ENCODE measurements at places on chromosomes 1 and 21.

- DNase-seq, result no peak
Observed at GRCh38 chr1:35111106-35111505, 31.9 kb downstream of the ZMYM1 start.

GRCh38 chr21:41713495-41714281 lies 53.2 kb downstream of the RIPK4 start:
- DNase-seq, result no peak

GRCh38 chr1:22569269-22569668 lies 6.0 kb downstream of the EPHA8 start:
- DNase-seq, result no peak

DNA sequence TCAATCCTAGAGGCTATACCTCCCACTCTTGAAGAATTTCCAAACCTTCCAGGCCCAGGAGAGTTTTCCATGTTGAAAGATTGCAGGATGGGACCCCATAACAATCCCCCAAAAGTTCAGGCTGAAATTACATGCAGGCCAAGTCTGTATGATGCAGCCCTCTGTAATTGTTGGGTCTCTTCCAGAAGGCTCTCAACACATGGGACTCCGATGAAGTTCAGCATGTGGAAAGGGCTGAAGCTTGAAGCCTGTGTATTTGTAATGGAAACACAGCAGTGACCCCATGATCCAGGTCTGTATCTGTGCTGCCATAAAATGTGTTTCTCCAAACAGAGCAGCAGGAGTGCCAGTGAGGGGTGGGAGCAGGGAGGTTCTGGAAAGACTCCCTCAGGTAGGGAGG lies 202.5 kb upstream of the LYPLAL1 start:
- DNase-seq, result no peak

DNA sequence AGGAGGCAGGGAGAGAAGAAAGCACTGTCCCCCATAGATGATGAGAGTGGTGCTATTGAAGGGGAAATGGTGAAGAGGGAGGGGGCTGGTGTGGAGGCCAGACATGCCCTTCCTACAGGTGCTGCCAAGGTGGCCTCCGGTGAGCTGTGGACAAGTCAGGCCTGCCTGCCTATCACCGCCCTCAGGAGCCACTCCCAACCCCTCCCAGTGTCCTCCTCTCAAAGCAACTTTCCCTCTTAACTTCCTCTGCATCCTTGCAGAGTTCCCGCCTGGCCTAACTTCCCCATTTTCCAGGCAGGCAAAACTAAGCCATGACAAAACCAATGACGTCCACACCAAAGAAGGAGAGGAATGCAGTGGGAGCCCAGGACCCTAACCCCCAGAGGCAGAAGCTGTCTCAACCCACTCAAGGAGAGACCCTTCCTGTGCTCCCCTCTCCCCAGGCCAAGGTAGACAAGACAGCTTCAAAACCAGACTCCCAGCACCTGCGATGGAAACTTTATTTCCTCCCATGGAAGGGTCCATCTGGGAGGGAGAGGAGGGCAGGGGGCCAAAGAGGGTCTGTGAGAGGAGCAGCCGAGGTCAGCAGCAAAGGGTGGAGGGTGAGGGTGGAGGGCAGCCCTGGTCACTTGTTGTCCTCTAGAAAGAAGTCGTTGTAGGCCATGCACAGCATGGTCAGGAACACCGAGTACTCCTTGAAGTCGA lies 1.0 kb upstream of the S100A6 start:
- no peak for DNase-seq

- no peak for DNase-seq
Observed at GRCh38 chr1:30196457-30196856, 526.9 kb downstream of the MATN1 start.

DNA sequence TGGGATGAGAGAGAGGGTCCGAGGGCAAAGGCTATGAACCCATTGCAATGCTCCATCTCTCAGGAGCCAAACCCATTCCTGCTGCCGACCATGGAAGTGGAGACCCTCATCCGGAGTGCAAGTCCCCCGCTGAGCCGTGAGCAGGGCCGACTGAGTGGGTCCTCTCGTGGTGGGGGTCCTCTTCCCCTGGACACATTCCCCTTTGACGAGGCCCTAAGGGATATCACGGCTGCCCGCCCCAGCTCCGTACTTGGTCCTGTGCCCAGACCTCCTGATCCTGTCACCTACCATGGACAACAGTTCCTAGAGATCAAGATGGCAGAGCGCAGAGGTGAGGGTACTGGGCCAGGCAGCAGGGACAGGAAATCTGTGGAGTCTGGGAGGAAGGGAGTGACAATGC lies 11.0 kb downstream of the HYI start:
- DNase-seq, result no peak

DNA sequence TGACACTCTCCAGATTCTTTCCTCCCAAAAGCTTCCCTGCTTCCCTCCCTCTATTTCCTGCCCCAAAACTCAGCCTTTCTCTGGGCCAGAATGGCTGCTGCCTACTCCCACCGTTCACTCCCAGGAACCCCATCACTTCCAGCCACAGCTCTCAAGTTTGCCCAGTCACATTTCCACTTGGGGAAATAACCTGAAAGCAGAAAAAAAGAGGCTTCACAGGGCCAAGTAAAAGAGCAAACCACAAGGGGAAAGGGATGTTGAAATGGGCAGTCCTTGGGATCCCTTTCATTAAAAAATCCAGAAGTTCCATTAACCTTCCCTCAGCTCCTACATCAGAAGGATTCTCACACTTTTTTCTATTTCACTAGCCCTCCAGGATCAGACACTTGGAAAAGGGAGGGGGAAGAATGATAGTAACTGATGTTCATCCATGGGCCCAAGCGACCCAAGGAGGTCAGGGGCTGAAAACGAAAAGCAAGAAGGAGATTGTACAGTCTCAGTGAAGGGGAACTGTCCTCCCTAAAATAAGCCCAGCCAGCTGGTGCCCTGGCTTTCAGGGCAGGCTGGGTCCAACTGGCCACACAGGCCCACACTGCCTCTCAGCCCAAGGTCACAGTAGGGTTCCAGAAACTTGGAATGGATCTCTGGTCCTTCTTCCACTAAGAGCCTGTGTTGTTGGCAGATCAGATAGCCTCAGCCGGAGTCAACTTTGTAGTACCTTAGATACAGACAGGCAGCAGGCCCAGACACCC lies 49.7 kb downstream of the DMAP1 start:
- DNase-seq, result no peak

DNA sequence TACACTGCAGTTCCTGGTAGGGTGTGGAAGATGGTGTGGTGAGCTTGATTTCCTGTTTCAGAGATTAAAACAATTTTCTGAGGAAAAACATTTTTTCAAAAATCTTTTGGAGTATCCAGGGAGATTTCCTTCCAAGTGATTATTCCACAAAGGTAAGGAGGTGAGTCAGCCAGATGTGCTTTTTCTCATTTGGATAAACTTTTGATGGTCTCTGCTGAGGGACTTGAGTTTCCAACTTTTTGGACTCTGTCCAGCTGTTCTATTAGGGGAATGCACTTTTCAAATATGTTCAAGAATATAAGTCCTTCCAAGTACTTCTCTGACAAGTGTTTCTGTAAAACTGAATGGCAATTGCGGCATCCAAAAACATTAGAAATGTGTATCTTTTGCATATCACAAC lies 628.8 kb upstream of the ADAMTS5 start:
- DNase-seq, result no peak

DNA sequence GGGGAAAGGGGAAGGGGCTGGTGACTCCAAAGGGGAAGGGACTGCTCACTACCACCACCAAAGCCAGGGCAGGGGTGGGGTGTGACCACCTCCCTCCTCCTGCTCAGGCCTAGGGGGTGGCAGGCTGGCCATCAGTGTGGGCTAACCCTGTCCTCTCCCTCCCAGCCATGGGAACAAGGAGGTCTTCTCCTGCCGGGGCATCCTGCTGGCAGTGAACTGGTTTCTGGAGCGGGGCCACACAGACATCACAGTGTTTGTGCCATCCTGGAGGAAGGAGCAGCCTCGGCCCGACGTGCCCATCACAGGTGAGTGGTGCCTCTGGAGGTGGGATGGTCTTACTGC lies 5.7 kb downstream of the ZC3H12A start:
- no peak for DNase-seq

DNA sequence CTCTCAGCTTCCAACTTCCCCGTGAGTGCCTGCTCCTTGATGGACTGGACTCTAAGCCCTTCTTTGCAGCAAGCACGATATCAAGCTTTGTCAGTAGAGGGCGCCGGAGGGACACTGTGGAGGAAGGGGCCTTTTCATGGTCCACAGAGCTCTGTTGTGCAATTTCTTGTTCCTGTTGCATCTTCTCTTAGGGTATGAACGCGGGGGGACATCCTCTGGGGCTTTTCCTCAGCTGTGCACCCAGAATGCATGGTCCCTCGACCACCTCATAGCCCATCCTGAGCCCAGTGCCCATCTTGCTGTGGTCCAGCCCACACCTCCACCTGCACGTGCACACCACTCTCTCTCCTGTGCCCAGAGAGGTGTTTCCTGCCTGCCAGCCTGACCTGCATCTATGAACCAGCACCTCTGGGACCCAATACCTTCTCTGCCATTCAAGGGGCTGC lies 556.8 kb downstream of the PTPRU start:
- DNase-seq, result no peak

DNA sequence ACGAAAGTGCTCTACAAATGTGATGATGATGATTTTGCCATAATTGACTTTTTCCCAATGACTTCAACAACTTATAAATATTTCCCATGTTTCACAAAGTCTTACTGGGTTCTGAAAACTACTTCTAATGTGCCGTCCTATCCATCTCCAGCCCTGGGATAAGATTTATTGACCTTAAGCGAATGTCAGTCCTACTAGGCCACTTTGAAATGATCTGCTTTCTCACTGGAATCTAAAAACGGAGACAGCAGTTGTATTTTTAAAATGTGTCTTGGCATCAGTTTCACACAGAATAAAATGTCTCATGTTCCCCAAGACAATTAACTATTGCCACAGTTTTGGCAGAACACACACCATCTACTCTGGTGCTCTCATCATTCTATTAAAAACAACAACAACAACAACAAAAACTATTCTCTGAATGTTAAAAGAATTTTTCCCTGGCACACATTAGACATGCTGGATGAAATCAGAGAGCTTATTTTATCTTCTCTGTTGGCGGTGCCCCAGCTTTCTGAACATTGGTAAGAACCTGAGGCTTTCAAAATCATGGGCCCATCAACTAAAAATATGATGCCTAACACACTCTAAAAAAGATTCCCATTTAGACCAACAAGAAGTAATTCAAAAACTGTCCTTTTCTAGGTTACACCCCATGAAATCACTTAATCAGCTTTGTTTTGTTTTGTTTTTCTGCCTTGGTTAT lies 23.1 kb upstream of the DNASE2B start:
- no peak for DNase-seq

DNA sequence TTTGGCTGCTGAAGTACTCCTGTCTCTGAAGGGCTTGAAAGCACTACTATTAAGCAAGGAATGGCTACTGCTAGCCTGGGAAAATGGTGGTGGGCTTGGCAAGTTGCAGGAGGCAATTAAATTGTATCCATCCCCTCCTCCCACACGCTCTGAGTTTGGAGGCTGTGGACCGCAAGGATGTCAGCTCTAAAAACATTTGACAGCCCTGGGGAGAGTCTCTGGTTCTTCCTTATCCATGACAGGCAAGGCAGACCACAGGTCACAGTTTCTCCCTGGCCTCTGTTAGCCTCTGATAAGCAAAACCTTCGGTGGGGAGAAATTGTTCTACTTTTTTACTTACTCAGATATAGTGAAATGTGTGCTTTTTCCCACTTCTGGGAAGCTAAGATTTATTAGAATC lies 46.6 kb downstream of the S1PR1 start:
- no peak for DNase-seq

- DNase-seq, result no peak
Observed at GRCh38 chr1:35600593-35600992, 27.5 kb downstream of the TFAP2E start.

GRCh38 chr1:43814401-43814800 lies 107.1 kb downstream of the ST3GAL3 start:
- DNase-seq, result no peak

DNA sequence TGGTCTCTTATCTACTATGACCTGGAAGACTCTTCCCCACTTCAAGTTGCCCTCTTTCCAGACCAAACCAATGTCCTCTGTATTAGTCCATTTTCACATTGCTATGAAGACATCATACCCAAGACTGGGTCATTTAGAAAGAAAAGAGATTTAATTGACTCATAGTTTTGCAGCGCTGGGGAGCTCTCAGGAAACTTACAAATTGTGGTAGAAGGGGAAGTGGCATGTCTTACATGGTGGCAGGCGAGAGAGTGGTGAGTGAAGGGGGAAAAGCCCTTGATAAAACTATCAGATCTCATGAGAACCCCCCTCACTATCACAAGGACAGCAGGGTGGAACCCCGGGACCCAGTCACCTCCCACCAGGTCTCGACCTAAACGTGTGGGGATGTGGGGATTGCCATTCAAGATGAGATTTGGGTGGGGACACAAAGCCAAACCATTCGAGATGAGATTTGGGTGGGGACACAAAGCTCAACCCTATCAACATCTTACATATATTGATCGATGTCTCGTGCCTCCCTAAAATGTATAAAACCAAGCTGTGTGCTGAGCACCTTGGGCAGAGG lies 14.2 kb upstream of the AGPAT3 start:
- DNase-seq, result no peak

DNA sequence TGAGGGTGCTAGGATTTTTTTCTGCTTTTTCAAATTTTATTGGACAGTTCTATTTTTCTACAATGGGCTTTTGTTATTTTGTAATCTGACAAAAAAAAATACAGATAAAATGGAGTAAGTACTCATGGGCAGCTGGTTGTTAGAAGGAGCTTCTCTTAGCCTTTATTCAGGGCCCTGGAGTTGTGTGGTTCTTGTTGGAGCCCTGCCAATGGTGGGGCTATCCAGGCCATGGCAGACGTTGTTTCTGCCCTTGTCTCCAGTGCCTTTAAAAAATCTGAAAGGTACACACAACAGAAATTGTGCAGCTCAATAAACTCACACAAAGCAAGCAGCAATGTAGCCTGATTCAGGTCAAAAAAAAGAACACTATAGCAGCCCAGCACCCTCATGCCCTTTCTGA lies 153.5 kb upstream of the GALNT2 start:
- no peak for DNase-seq

DNA sequence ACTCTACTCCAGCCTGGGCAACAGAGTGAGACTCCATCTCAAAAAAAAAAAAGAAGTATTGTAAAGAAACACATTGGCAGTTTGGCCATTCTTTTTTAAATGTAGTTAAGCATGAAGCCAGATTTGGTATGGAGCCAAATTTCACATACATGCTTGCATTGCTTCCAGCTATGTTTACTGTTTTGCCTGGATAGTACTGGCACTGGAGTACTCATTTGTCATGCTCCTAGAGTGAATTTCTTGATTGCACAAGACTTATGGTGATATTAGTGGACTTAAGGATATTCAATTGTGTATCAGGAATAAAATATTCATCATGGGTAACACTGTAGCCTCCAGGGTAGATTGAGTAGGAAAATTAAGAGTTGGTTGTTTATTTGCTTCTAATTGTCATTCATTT lies 24.5 kb upstream of the SLC9A1 start:
- no peak for DNase-seq

Measured in stimulated activated CD8-positive, alpha-beta memory T cell treated with anti-CD3 and anti-CD28 coated beads, Interleukin-15, amount 100 ng/mL, for 4 hours (primary cell).